ENCODE measurements at places on chromosomes 7 and 10. TPM values are rescaled to one million over a fixed set of nuclear protein-coding genes. Genes with fewer than 3 reads are reported as not detected.

Gene AOC1
- polyA plus RNA-seq = not detected

Gene SCIN
- polyA plus RNA-seq = not detected

Gene LRRC61
- 26.6 TPM for polyA plus RNA-seq

Gene LIMK1
- polyA plus RNA-seq = 8.2 TPM

Gene SPDYE8
- not detected for polyA plus RNA-seq

Gene BLVRA
- 51.0 TPM for polyA plus RNA-seq

Gene RBP3
- polyA plus RNA-seq = not detected

Gene CYP2C9
- not detected for polyA plus RNA-seq

Gene HOXA4
- 1.2 TPM for polyA plus RNA-seq

Gene STMP1
- 67.5 TPM for polyA plus RNA-seq

Gene CADPS2
- polyA plus RNA-seq = not detected

Gene FBXL13
- 0.07 TPM for polyA plus RNA-seq

Gene FBXO24
- polyA plus RNA-seq = not detected

Gene ACTA2
- 36.2 TPM for polyA plus RNA-seq

Gene EGR2
- 0.28 TPM for polyA plus RNA-seq

Gene HSPA14
- 19.0 TPM for polyA plus RNA-seq

Gene ATE1
- 32.9 TPM for polyA plus RNA-seq

Gene OPN1SW
- polyA plus RNA-seq = not detected

Gene VPS37D
- polyA plus RNA-seq = not detected

Gene CYTH3
- polyA plus RNA-seq = 1.2 TPM

Gene CLEC5A
- polyA plus RNA-seq = not detected

Gene DYDC2
- polyA plus RNA-seq = not detected

Gene SEC23IP
- polyA plus RNA-seq = 57.3 TPM

Gene RBM28
- 7.5 TPM for polyA plus RNA-seq

Gene FFAR4
- polyA plus RNA-seq = not detected

Gene TMEM236
- polyA plus RNA-seq = not detected

Gene ARF5
- 213 TPM for polyA plus RNA-seq

Gene ABCA13
- not detected for polyA plus RNA-seq

Gene MRLN
- not detected for polyA plus RNA-seq

Gene DBNL
- 285 TPM for polyA plus RNA-seq

Gene BHLHA15
- not detected for polyA plus RNA-seq

Gene IFIT1
- 1.8 TPM for polyA plus RNA-seq

Gene LRRD1
- polyA plus RNA-seq = not detected

Gene HMX3
- polyA plus RNA-seq = not detected

Gene CALML3
- polyA plus RNA-seq = not detected

Gene KCND2
- not detected for polyA plus RNA-seq

Gene CYP2C19
- polyA plus RNA-seq = not detected

Gene FBXL15
- 39.7 TPM for polyA plus RNA-seq

Gene LIPN
- not detected for polyA plus RNA-seq

Gene PNLIPRP3
- polyA plus RNA-seq = not detected

Gene ERVW-1
- not detected for polyA plus RNA-seq

Gene LRRC4
- polyA plus RNA-seq = not detected

Gene BLNK
- polyA plus RNA-seq = 0.74 TPM

Gene SPAM1
- not detected for polyA plus RNA-seq

Gene CYP3A4
- polyA plus RNA-seq = not detected

Gene COBL
- polyA plus RNA-seq = not detected

Gene SPACDR
- not detected for polyA plus RNA-seq

Gene PAPOLB
- polyA plus RNA-seq = 0.21 TPM

Gene RGS10
- 40.7 TPM for polyA plus RNA-seq

Gene PODXL
- not detected for polyA plus RNA-seq

Gene CEP55
- 0.39 TPM for polyA plus RNA-seq

Gene PLEKHS1
- not detected for polyA plus RNA-seq

Gene CCDC172
- polyA plus RNA-seq = not detected

Data from immature natural killer cell (primary cell).